ENCODE measurements at places on chromosomes 7 and 10.

DNA sequence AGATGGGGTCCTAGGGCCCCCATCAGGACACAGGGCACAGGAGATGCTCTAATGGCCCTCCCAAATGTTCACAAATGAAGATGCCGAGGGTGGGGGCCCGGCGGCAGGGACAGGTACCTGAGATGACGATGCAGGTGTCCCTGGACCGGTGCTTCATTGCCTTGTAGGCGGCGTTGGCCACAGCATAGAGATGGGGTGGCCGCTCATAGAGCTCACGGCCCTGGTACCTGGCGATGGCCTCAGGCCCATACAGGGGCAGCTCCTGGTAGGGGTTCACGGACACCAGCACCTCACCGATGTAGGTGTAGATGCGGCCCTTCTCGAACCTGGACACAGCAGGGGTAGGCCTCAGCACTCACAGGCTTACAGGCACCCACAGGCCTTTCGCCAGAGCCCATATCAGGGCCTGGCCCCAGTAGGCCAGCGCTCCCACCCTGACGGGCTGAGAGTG is 2.0 kb downstream of the MYO1G start:
- DNase-seq: no peak

- DNase-seq: no peak
These were observed 101.5 kb upstream of the TMEM72 start for GRCh38 chr10:44809647-44810046.

- no peak for DNase-seq
These were observed 54.3 kb downstream of the INSYN2A start for GRCh38 chr10:127142136-127142535.

DNA sequence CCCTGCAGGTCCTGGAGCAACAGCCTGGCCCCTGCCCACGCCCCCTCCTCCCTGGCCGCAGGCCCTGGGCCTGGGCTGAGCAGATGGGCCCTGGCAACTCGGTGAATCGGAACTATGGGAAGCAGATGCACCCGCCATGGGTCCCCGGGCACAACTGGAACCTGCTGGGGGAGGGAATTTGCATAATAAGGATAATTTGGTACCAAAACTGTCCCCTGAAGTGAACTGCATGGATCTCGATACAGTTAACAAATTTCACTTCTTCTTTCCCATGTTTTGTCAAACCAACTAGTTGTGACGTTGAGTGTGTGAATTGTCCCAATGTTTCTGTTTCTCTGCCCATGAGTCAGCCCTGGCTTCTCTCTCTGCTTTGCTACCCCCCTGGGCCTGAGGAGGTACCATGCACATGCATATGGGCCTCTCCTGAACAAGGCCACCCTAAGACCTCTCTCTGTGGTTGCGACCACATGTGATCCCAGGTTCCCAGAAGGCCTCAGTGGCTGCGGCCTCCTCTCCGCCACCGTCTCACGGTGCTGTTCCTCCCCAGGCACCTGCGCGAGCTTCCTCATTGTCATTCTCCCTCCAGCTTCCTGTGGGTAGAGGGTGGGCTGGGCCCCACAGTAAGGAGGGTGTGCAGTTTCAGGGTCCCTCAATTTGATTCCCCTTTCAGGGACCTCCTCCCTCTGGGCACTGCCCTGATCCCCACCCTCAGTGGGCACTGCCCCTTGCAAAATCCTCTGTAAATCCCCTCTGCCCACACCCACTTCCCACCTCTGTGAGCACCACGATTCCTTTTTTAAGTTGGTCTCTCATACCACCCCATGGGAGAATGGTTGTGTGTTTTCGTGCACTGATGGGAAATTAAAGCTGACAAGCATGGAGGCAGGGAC is 40.0 kb downstream of the FIGNL1 start:
- no peak for DNase-seq

GRCh38 chr10:4034907-4035598 is 250.0 kb upstream of the KLF6 start:
- DNase-seq: no peak

DNA sequence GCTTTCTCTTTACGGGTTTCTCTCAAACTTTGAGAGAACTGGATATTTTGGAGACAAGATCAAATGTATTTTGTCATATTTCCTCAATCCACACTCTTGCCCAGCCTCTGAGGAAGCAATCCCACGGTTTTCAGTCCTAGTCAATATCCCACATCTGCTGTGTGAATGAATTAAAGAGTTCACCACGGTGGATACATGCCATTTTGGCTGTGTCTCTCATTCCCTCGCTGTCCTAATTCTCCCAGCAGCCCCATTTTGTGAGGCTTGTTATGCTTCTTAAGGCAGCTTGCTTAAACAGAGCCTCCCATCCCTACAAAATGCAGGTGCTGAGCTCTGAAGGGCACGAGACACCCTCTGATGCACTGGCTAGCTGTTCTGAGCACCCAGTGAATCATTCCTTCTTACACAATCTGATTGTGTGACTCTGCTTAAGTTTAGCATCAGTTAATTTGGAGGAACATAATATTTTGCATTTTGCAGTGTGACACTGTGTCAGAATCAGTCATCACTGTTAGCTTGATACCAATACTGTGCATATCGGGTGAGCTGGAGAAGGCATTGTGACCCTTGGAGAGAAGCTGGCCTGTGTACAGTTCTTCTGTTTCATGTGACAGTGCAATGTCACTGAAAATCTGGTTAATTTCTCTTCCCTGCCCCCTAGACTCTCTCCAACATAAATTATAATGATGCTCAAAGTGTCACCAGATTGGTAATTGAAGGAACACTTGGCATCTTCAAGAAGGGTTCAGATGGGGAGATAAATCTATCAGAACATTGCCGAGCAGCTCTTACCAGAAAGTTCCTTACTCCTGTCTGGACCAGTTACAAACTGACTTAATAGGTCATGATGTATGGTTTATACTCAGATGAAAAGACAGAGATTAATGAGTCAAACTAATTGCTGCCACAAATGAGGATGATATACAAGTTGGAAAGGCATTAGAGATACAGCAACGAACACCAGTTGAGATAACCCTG is 103.7 kb upstream of the AOAH start:
- DNase-seq: no peak

GRCh38 chr10:13068071-13068470 is 31.9 kb upstream of the OPTN start:
- no peak for DNase-seq

All from stimulated activated CD8-positive, alpha-beta memory T cell treated with anti-CD3 and anti-CD28 coated beads, Interleukin-7, amount 100 ng/mL, for 1 hour (primary cell).